ENCODE measurements at places on chromosomes 12 and 14. TPM values are rescaled to one million over a fixed set of nuclear protein-coding genes. Genes with fewer than 3 reads are reported as not detected.

The KLHL33 gene
- total RNA-seq = 0.09 TPM

The CD4 gene
- 211 TPM for total RNA-seq

The NUAK1 gene
- not detected for total RNA-seq

The TAS2R20 gene
- total RNA-seq = 1.2 TPM

DNA sequence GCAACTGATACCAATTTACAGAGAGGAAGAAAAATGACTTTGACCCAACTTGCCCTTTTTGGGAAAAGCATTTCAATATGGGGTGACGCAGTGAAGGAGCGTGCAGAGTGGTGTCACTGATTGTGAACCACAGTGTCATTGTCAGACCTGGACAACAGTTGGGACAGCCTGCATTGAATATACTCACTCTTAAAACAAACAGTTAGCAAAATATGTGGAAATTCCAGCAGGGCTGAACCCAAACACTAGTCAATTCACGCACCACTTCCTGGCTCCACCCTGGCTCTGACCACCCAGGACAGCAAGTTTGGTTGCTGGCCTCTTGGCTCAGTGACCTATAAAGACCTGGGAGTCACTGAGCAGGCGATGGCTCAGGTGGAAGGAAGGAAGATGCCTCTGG, 61.3 kb downstream of the NOS1 start:
- H3K4me1 ChIP-seq = no peaks in the 10 kb centered on the region
- H3K4me3 ChIP-seq = no peak overlapping the region
- no peaks in the 10 kb centered on the region for H3K36me3 ChIP-seq
- H3K27ac ChIP-seq = no peak overlapping the region

DNA sequence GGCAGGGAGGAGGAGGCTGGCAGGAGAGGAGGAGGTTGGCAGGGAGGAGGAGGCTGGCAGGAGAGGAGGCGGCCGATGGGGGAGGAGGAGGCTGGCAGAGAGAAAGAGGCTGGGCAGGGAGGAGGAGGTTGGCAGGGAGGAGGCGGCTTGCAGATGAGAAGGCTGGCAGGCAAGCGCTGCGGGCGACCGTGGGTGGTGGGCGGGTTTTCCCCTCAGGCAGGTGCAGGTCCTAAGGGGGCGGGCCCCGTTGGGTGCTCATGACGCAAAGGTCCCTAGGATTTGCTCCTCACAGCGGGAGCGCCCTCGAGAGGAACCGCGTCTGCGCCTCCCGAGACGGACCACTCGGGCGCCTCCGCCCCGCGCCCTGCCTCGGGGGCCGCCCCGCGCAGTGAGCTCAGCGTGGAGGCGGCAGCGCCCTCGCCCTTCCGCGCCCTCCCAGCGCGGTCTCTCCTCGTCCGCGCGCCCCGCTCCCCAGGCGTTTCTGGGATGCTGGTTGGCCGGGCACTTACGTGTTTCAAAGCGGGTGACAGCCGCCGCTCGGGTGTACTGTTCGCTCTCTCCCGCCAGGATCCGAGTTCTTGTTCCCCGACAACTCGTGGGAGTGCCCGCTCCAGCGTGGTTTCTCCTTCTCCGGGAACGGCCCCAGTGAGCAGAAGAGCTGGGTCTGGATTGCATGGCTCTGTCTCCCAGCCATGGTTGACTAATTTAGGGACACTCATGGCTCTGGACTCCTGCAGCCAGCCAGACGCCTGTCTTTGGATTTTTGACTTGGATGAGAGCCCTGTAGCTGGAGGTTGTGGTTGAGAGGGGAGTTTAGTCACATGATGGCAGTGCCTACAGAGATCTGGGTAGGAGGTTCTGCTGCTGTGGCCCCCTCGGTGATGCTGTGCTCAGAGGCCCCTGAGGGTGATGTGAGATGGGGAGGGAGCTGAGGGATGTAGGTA, 64.1 kb upstream of the PPP4R3A start:
- peaks cover 18% of the 10 kb centered on the region for H3K4me1 ChIP-seq
- H3K27ac ChIP-seq = peak overlapping the region; percentile 56
- DNase-seq = peak; percentile 96
- no peaks in the 10 kb centered on the region for H3K36me3 ChIP-seq
- peaks cover 10% of the 10 kb centered on the region for H3K27me3 ChIP-seq
- H3K4me3 ChIP-seq = peak overlapping the region; percentile 76

DNA sequence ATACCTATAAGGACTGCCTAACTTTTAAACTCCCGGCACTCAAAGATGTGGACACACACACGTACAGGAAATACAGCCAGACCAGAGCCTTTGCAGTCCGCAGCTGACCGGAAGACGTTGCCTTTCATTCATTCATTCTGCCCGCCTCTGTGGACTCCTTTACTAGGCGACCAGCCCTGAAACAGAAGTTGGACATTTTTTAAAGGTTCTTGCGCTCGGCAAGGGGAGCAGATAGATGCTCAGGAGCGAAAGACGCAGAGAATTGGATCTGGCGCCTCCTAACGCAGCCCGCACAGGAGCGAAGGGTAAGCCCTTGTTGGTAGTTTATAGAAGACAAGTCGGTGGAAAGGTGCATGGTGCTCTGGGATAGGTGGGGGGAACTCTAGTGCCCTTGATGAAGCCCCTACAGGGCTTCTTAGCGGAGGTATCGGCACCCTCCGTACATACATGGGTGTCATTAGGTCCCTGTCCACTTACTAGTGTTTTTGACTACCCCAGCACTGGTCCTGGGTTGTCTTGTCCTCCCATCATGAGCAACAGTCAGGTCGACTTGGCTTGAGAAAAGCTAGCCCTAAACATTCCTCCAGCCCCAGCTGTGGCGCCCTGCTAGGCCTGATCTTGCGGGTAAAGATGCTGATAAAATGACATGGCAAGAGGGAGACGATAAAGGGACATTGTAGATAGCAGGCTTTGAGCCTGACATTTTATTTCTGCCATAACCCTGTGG, at the start of gene KDM2B:
KDM2B (minus strand) TSS at position 65 of the 727 bp plus-strand sequence. CDS start 112 bp downstream, outside the sequence.
- peak within 1 kb of the TSS; percentile 83 for H3K4me3 ChIP-seq
- peak within 1 kb of the TSS; percentile 99 for H3K27ac ChIP-seq
- H3K4me1 ChIP-seq = peaks cover 24% of the 10 kb centered on the region
- DNase-seq = peak; percentile 58

DNA sequence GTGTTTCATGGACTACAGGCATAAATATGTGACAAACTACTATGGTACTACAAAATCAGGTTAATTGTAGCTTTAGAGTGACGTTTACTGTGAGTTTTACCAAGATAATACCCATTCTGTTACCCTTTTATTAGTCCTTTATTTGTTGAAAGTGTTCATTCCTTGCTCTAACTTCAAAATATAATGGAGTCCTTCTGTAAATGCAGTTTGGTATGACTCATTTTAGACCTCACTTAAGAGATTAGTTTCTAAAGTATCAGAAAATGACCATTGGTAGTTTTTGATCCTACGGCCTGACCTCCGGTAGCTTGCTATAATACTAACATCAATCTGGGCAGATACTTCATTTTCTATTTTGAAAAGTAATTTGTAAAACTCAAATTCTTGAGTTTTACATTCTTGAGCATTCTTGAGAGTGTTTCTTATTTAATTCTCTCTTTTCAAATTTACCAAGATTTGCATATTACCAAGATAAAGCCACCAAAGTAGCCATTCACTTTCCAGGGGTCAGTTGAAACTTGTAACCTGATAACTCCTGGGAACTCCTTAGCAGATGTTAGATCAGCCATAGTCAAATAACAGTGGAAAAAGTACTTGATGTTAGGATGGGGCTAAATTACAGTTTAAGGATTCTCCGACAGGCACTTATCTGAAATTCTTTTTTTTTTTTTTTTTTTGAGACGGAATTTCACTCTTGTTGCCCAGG, 4.2 kb downstream of the HSPA2 start:
- H3K36me3 ChIP-seq = peaks cover 11% of the 10 kb centered on the region
- no peak overlapping the region for H3K27ac ChIP-seq
- H3K27me3 ChIP-seq = peaks cover 35% of the 10 kb centered on the region
- no peak overlapping the region for H3K4me3 ChIP-seq

- H3K4me3 ChIP-seq = no peak overlapping the region
- no peak overlapping the region for H3K27ac ChIP-seq
- H3K4me1 ChIP-seq = peaks cover 40% of the 10 kb centered on the region
- H3K36me3 ChIP-seq = no peaks in the 10 kb centered on the region
Observed at GRCh38 chr14:35420036-35420811, 15.7 kb upstream of the NFKBIA start.

GRCh38 chr12:106051853-106052531, 86.8 kb downstream of the NUAK1 start:
- H3K4me3 ChIP-seq = no peak overlapping the region
- no peak for DNase-seq
- no peaks in the 10 kb centered on the region for H3K4me1 ChIP-seq
- H3K27ac ChIP-seq = no peak overlapping the region

DNA sequence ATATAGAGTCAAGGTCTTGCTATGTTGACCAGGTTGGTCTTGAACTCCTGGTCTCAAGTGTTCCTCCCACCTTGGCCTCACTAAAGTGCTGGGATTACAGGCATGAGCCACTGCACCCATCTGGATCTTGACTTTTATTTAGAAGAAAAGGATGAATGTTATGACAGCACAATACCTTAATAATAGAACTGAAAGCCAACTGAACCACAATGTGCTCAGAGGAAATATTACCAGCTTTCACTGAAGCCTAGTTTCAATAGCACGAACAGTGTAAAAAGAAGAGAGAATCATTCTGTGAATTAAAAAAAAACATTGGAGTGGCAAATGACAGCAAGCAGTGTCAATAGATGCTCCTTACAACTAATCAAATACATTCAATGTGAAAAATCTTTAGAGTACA, 239.2 kb upstream of the RMST start:
- no peak overlapping the region for H3K27ac ChIP-seq
- no peaks in the 10 kb centered on the region for H3K4me1 ChIP-seq
- no peaks in the 10 kb centered on the region for H3K27me3 ChIP-seq
- no peak for DNase-seq
- H3K36me3 ChIP-seq = no peaks in the 10 kb centered on the region

GRCh38 chr12:62689042-62689839, 222.6 kb downstream of the MON2 start:
- no peak overlapping the region for H3K27ac ChIP-seq
- no peaks in the 10 kb centered on the region for H3K36me3 ChIP-seq
- no peak overlapping the region for H3K4me3 ChIP-seq
- H3K4me1 ChIP-seq = no peaks in the 10 kb centered on the region
- no peak for DNase-seq

DNA sequence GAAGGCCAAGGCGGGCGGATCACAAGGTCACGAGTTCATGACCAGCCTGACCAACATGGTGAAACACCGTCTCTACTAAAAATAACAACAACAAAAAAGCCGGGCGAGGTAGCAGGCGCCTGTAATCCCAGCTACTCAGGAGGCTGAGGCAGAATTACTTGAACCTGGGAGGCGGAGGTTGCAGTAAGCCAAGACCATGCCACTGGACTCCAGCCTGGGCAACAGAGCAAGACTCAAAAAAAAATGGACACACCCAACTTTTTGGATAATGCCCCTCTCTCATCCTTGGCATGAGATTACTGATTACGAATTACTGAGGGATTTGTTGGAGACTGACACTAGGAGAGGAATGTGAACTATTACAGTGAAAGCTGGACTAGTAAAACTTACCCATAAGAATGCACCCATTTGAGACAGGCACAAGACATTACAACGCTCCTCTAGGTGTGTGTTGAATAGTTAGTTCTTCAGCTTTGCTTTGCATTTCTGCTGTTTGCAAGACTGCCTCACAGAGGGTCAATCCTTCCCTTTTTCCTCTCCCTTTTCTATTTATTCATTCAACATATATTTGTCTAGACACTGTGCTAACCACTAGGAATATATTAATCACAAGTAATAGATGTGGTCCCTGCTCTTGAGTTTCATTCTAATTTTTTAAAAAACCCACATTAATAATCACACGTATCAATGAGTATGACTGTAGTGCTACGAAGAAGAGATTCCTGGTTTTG, 46.0 kb upstream of the OR5AU1 start:
- no peaks in the 10 kb centered on the region for H3K27me3 ChIP-seq
- peaks cover 33% of the 10 kb centered on the region for H3K36me3 ChIP-seq
- H3K4me1 ChIP-seq = peaks cover 2% of the 10 kb centered on the region
- H3K27ac ChIP-seq = no peak overlapping the region
- no peak for DNase-seq
- no peak overlapping the region for H3K4me3 ChIP-seq

DNA sequence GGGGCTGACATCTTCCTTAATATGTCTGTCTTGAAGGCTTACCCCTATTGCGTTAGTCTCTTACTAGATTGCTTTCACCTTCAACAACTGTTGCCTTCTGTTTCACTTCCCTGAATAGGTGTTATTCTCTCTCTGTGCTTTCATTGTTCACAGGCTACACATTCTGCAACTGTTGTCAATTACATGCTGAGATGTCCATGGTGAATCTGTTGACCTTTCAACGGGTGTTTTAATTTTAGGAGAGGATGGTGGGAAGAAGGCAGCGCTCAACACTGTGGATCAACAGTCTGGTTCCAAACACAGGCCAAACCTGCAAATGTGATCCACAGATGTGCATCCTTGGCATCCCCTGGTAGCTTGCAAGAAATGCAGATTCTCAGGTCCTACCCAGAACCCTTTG, 101.9 kb downstream of the DACT1 start:
- peaks cover 14% of the 10 kb centered on the region for H3K27me3 ChIP-seq
- no peak overlapping the region for H3K27ac ChIP-seq
- no peak for DNase-seq
- peaks cover 18% of the 10 kb centered on the region for H3K4me1 ChIP-seq
- H3K4me3 ChIP-seq = no peak overlapping the region

DNA sequence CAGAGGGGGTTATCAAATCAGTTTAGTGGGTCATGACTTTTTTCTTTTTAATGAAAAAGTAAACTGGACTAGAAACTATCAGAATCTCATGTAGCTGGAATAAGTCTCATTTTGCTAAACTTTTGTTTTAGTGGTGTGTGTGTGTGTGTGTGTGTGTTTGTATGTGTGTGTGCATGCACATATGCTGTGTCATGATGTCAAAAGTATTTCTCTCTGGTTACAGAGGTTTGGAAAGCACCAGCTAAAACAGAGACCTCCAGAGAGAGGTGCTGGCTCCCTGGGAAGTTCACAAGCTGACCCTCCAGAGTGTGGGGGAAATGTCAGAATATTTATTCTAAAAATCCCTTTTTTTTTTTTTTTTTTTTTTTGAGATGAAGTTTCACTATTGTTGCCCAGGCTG, 114.7 kb downstream of the LGMN start:
- H3K27me3 ChIP-seq = no peaks in the 10 kb centered on the region
- H3K4me3 ChIP-seq = no peak overlapping the region
- peaks cover 12% of the 10 kb centered on the region for H3K4me1 ChIP-seq
- H3K36me3 ChIP-seq = peaks cover 3% of the 10 kb centered on the region
- H3K27ac ChIP-seq = no peak overlapping the region

GRCh38 chr12:5432011-5432400, at the start of gene NTF3:
Gene NTF3, plus strand, starts transcription at chr12:5432108. Its CDS starts 217 bp downstream, at chr12:5432325.
- peak within 1 kb of the TSS; percentile 27 for H3K4me3 ChIP-seq
- peaks cover 14% of the 10 kb centered on the region for H3K4me1 ChIP-seq
- H3K36me3 ChIP-seq = no peaks in the 10 kb centered on the region
- no peak within 1 kb of the TSS for H3K27ac ChIP-seq
- H3K27me3 ChIP-seq = peaks cover 38% of the 10 kb centered on the region

GRCh38 chr12:4448943-4449850, 3.6 kb upstream of the FGF6 start:
- H3K27ac ChIP-seq = no peak overlapping the region
- peaks cover 11% of the 10 kb centered on the region for H3K27me3 ChIP-seq
- no peaks in the 10 kb centered on the region for H3K36me3 ChIP-seq
- H3K4me1 ChIP-seq = peaks cover 10% of the 10 kb centered on the region
- no peak for DNase-seq

- no peak for DNase-seq
- no peak overlapping the region for H3K27ac ChIP-seq
- H3K36me3 ChIP-seq = no peaks in the 10 kb centered on the region
- no peaks in the 10 kb centered on the region for H3K4me1 ChIP-seq
- no peak overlapping the region for H3K4me3 ChIP-seq
- no peaks in the 10 kb centered on the region for H3K27me3 ChIP-seq
Observed at GRCh38 chr14:84591827-84592445, 938.0 kb upstream of the FLRT2 start.

Data from activated CD4-positive, alpha-beta T cell treated with anti-CD3 and anti-CD28 coated beads for 36 hours (primary cell).